Stimulated activated CD4-positive, alpha-beta T cell treated with anti-CD3 and anti-CD28 coated beads, Interleukin-1b, Interleukin-23, amount 100 ng/mL, for 1 hour (primary cell): ENCODE measurements at places on chromosomes 11 and 22.

DNA sequence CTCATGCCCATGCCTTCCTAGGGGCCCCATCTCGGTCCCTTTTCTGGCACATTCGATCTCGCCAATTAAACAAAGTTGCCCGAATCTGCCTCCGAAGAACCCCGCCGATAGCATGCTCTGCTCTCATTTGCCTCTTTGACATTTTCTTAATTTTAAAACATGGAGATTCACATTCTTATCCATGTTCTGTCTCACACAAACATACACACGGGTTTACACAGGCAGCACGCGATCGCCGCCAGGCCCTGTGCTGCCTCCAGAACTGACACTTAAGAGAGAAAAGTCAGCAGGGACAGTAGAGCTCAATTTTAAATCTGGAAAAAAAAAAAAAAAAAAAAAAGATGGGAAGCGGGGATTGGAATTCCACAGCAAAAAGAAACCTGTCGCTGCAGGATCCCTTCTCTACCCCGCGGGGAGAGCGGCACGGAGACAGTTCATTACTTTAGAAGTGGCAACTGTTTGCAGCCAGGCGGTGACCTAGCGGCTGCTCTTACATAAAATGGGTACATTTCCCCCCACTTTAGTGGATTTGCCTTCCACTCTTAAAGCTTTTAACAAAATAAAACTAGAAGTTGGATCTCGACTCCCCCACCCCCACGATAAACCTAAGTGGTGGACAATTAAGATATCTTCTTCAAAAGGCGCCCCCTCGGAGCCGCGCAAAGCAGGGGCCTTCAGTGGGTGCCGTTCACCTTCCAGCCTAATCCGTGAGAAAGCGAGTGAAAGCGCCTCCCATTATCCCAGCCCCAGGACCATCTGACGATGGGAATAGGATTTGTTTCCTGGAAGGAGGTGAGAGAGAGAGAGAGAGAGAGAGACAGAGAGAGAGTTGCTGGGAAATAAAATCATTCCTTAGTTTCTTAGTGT, 13.7 kb downstream of the PAX6 start:
- DNase-seq, result no peak

DNA sequence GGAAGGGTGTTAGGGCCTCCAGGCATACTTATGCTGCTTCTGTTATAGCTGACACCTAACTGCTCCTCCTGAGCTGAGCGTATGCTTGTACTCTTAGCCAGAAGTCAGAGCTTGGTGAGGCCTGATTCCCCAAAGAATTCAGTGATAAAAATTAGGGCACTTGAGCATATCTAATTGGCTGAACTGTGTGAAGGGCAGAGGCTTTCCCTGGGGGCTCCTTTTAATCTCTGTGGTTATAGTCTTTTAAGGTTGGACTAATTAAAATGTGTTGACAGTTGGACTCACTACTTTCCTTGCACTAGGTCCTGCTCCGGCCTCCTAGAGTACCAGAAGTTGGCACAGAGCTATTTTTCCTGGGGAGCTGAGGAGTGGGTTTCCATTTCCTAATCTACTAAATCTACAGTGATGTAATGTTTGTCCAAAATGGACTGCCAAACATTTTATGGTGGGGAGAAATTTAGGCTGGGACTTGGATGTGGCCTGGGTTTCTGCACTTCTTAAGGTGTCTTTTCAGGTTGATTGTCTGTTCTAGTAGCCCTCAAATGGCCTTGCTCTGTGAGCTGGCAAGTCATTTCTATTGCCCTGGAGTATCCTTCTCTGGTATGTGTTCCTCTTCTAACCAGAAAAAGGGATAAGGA, 18.4 kb downstream of the STIM1 start:
- DNase-seq, result no peak

DNA sequence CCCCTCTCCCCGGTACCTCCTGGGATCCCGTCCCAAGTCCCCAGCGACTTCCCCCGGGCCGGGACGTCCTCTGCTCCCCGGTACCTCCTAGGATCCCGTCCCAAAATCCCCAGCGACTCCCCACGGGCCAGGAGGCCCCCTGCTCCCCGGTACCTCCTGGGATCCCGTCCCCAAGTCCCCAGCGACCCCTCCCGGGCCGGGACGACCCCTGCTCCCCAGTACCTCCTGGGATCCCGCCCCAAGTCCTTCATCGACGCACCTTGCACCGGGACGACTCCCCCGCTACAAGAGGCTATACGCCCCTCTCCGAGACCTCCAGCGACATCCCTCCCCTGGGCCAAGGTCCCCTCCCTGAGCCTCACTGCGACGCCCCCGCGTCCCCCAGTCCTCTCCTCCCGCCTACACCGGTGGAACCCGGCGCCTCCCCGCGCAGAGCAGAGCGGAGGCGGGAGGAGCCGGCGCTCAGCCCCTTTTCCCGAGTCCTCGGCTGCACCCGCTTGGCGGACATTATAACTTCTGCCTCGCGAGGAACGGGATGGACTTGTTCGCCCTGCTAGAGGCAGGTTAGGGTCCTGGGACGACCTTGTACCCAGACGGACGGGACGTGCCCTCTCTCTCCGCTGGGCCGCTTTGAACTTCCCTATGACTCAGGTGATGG, 912 bp downstream of the KREMEN1 start:
- no peak for DNase-seq

DNA sequence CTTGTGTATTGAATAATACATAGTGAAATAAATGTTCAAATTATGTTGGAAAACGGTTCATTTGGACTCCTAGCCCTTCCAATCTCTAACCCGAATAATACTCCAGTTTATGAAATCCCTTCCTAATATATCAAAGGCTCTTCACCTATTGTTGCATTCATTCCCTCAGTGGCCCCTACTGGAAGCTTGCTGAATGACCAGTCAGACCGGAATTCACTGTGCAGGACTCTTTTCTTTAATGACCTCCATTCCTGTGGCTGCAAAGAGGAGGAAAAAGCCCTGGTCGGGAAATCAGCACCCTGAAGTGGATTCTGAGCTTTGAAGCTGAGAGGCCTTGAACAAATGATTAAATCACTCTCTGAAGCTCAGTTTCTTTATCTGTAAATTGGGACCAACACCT, 19.1 kb upstream of the RCN1 start:
- DNase-seq, result no peak
